ENCODE measurements at places on chromosomes 2 and 18.
A peak's percentile ranks its signal among the peaks of the same experiment; 100 is the strongest.

GRCh38 chr2:545711-546650, 131.2 kb downstream of the TMEM18 start:
- DNase-seq: no peak

DNA sequence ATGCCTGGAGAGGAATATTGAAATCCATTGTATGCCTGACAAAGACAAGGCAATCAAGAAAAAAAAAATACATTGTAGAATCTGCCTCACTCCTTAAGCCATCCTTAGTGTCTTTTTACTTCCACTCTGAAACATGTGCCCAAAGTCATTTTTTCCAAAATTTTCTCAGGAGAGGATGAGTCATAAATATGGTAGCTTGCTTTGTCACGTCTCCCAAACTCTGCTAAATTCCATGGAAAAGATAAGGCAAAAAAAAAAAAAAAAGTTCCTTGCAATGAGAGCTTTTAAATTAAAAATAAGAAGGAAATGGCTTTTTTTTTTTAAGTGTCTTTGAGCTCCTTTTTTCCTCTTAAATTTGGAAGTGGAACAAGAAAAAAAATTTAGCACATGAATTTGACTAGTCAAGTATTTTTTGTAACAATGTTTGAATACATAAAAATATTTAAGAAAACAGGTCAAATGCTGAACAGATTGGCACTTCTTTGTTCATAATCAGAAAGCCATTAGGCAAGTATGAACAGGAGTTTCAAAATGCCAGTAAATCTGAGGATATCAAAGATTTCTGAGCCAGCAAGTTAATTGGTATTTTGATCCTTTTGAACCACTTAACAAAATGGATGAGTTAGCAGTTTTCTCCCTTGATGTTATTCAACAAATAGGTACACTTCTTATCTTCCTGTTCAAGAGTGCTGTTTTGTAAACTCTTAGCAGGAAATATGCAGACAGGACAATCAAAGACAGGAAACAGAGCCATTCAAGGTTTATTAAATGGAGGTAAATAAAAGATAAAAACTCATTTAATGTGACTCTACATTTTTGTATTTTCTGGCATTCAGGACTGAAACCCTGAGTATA, 247.3 kb upstream of the SP5 start:
- peak; percentile 45 for DNase-seq

DNA sequence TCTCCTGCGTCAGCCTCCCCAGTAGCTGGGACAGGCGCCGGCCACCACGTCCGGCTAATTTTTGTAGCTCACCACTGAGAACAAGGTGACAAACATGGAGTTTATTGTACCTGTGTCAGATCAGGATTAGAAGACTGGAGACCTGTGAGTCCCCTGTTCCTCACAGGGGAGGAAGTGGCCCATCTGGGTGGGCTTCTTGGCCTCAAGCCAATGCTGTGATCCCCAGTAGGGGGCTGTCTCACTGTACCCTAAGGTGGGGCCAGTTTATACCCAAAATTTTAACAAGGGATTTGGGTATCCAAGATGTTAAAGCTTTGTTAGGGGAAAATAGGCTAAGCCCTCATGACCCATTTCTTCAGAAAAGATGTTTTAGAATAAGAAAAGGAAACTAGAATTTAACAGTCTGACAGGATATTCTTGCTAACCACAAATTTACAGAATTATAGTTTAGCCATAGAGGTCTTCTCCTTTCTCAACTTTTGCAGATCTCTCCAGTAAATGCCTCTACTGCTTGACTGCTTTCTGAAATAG, 16.3 kb downstream of the PCBP1 start:
- DNase-seq: no peak

DNA sequence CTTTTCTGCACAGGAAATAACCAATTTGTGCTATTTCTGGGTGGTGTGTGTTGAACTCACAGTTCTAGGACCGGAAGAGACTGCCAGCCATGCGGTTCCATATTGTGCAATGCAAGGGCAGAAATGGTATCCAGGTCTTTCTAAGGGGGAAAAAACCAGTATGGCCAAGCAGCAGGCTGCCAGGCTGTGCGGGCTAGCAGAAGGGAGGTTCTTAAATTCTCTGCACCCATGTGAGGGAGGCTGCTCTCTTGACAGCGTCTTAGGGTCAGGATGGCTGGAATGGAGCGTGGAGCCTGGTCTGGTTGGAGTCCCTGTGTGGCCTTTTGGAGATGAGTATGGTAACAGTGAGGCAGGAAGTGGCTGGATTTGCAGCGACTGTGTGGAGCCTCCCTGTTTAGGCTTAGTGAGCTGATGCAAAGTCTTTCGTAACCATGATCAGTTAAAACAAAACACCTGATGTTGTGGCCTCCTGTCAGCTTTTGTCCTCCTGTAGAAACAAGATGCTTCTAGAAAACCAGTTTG, 52.6 kb downstream of the NCK2 start:
- no peak for DNase-seq

DNA sequence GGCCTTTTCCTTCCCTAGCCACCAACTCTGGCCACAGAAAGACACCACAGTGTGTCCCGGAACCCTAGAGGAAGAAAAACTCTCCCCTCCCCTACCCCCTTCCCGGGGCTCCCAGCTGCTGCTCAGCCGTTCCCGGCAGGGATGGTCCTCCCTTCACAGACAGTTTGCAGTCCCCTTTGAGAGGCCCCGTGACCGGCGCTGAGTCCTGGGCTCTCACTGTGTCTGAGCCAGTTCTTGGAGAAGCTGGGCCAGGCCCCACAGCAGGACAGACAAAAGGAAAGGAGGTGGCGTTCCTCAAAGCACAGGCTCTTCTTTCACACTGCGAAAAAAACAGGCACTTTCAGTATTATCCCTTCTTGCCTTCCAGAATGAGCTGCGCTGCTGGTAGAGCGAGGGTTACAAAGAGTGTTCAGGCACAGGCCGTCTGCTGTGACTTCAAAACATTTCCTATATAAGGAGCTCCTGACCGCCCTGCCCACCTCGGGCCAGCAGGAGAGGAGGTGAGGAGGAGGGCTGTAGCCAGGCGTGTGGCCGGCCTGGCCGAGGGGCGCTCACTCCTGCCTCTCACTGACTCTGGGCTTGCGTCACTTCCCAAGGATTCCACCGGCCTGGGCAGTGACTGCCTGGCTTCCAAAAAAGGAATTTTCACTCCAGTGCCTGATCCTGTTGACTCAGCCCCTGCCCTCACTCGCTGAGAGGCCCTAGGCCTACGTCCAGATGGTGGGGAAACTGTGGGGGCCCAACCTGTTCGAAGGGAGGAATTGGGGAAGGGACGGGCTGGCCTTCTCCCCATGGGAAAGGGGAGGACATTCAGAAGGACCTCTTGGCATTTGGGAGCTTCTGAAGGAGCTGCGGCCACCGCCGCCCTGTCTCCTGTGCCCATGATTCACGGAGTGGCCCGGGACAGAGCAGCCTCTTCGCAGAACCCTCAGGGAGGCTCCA, 24.9 kb downstream of the CIDEA start:
- peak; percentile 98 for DNase-seq

DNA sequence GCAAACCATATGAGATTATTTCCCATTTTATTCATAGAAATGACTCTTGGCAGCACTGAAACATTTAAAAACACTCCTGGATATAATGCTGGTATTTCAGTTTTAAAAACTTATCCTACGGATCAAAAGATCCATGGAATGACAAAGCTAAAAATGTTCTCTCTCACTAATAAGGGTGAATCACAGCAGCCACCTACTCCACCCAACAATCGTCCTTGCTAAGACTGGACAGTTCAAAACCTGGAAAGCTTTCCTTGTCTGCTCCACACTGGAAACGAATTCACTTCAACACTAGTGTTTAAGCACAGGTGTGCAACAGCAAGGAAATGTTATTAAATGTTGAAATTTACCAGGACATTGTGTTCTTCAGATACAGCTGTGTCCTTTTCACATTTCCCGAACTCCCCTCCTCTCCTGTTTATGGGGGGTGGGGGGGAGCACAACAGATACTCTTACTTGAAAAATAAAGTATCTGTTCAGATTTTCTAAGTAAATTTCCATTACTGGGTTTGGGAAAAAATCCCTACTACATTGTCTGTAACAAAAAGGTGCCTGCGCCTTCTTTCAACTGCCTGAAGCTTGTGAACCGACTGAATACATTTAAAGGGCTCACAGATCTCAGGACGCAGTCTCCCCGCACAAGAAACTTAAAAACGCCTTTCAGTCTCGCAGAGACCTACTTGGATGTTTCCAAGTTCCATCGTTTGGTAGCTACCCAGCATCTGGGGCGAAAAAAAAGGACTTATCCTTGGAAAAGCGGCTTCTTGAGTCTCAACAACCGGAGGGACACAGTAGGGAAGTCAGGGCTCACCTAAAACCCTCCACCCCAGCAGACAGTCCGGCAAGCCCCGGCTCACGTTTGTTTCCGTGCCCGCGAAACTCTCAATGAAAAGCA, 1.3 kb downstream of the YWHAQ start:
- DNase-seq: peak; percentile 34

All from cardiac muscle cell (in vitro differentiated cells and primary cell).